Stimulated activated CD8-positive, alpha-beta memory T cell treated with anti-CD3 and anti-CD28 coated beads, Interleukin-4, amount 100 ng/mL, for 4 hours (primary cell): ENCODE measurements at places on chromosomes 7 and 10.

DNA sequence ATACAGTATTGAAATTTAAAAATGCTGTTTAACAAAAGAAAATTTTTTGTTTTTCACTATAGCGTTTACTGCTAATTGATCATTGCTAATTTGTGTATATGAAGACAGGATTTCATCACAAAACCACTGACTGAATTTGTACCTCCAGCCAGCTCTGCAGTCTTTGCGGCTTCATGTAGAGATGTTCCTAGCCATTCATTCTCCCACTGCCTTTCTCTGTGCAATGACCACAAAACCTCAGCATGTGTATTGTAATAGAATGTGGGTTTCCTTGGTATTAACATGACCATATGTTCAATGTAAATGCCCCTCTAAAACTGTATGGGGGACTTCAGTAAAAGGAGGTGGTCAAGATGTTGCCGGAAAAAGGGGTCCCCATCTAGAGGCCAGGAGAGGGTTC, 81.1 kb upstream of the STEAP1B start:
- no peak for DNase-seq

DNA sequence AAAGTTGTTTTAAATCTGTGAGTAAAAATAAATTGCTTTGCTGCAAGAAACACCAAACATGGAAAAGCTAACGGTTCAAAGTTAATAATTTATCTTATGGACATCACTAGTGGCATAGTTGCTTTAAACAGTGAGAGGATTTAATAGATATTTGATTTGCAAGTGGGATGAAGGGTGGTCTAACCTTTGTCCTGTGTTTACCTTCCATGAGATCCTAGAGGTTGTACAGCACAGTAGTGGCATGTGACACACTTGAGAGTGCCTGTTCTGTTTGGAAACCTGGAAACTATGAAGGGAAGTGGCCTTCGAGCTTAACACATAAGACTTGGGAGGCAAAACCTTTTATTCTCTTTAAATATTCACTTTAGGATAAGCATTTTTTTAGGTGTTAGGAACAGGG, 16.0 kb downstream of the EGFR start:
- DNase-seq: no peak

DNA sequence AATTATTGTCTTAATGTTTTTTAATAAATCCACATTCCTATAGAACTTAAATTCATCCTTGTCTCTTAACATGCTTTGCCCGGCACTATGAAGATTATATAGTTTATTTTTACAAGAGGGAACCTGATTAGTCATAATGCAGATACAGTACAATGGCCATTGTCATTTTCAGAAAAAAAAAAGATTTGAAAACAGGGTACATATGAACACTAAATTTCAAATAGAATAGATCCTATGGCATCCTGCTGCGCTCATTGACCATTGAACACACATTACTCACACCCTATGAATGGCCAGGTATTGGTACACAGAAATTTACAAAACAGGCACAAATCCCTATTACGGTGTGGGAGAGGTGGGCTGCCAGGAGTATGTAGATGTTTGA, 2.0 kb upstream of the KLF6 start:
- DNase-seq: no peak

GRCh38 chr7:30921540-30922401, 10.1 kb downstream of the AQP1 start:
- DNase-seq: no peak

DNA sequence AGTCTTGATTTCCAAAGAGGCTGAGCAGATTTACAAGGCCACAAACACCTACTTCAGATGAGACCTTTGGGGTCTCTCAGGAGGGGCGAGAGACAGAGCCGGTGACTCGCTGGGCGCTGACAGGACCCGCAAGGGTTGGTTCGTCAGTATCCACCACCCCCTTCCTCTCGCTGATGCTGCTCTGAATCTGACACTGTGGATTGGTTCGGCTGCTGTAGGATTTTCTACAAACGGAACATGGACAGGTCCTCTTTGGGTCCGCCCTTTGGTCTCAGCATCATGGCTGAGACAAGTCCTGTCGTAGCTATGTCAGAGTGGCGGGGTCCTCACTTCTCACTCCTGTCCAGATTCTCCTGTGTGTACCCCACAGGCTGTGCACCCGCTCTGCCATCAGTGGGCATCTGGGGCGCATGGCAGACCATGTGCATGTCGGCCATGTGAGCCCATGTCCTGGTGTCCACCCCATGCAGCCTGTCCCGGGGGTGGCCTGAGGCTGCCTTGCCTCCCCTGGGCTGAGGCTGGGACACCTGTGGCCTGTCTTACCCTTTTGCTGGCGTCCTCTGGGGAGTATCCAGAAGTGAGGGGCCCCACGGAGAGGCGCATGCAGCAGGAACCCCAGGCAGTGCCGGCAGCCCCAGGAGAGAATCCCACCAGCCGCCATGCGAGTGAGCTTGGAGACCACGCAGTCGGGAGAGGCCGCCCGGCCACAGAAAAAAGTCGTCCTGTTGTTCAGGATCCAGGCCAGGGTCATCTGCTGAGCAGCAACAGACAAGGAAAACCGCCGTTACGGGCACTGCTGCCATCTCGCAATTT, 21.6 kb upstream of the FAM20C start:
- DNase-seq: no peak

DNA sequence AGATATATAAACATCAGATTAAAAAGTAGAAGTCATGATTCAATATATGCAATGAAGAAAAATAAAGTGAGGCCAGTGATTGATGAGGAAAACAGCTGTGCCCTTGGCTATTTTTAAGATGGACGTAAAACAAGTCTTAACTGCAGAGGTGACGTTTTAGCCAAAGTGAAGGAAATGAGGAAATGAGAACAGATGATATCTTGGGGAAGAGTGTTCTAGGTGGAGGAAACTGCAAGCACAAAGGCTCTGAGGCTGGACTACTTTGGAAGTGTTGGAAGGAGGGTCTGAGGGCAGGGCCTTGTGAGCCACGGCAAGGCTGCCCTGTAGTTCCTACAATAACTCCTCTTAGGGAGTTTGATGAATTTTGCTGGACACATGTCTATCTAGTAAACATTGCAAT, 140.5 kb upstream of the AKR1E2 start:
- no peak for DNase-seq

DNA sequence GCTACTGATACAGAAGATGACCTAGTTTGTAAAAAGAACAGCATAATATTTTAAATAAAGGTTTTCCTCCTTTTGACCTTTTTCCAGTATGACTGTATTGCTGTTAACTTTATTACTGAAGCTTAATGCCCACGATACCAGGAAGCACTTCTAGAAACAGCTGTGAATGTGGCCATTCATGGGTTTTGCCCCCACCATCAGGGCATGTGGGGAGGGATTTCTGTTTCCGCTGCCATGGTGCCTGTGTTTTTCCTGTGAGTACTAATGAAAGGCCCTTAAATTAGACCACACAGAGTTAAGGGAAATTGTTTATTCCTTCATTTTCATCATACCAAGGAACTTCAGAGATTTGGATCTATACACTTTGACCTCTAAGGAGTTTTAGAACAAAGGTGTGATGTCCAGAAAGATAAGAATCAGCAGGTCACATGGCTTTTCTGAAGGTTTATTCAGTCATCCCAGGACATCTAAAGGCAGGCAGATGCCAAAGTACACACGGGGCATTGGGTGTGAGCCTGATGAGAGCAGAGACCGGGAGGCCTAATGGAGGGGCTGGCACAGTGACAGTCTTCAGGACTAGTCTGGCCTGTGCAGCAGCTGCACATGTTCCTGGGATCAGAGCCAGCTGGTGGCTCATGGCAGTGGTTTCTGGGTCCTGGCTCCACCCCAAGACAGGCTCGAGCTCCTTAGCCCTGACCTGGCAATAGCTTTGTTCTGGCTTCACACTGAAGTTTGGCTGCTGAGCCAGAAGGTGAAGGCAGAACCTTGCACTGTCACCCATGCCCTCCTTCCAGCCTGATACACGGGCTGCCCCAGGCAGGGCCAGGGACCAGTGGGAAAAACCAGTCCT, 190.9 kb downstream of the REEP3 start:
- DNase-seq: no peak

DNA sequence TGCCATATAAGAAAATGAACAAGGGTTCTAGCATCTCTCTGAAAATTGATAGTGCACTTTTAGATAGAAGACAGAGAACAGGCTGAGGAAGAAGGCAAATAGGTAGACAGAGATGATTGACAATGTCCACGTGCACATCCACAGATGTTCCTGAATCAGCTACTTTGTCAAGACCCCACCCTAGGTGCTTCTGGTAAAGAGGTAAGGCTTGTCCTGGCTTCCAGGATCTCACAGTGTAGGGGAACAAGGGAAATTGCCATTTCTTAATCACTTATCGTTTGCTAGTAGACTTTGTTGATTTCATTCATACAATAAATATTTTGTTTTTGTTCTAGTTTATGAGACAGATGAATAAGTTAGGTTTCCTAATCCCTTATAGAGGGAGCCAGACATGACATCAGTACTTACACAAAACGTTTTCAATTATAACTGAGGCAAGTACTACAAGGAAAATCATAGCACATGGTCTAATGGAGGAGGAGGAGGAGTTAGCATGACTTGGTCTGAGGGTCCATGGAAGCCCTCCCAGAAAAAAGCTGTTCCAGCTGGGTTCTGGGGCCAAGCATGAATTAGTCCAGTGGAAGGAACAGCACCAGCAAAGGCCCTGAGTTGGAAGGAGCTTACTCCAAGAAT, 115.9 kb upstream of the ARID5B start:
- no peak for DNase-seq

GRCh38 chr10:100986623-100986951, 710 bp downstream of the MRPL43 start:
- DNase-seq: no peak

- DNase-seq: peak; percentile 73
These were observed 83.0 kb upstream of the DUSP5 start for GRCh38 chr10:110414548-110415309.

DNA sequence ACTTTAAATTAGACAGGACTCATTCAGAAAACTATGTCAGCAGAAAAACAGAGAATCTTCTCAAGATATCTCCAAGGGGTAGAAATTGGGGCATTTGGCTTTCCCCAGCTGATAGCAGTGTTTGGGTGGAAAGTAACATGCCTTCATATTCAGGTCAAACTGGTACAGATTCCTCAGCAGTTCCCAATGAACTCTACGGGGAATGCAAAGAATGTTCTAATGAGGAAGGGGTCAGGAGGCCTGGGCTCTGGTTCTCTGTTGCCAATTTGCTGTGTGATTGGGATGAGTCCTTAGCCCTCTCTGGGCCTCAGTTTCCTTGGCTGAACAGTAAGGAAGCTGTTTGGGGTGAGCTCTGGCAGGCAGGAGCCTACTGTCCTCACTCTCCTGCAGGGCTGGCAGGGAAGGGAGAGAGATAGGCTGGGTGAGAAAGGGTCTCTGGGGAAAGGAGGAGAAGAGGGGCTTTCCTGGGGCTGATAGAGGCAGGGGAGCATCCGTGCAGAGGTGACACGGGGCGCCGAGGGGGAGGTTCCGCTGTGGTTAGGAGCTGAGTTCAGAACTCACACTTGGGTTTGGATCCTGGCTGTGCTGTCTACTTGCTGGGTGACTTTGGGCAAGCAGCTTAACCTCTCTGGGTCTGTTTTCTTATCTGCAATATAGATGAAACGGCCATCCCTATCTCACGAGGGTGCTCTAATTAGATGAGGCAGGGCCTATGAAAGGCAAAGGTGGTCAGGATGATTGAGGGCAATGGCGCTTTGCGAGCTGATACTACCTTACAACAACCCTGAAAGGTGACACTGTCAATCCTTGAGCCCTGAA, 45.1 kb downstream of the SPOCK2 start:
- DNase-seq: no peak

- no peak for DNase-seq
These were observed 137.2 kb upstream of the PCBD1 start for GRCh38 chr10:71025535-71025934.

DNA sequence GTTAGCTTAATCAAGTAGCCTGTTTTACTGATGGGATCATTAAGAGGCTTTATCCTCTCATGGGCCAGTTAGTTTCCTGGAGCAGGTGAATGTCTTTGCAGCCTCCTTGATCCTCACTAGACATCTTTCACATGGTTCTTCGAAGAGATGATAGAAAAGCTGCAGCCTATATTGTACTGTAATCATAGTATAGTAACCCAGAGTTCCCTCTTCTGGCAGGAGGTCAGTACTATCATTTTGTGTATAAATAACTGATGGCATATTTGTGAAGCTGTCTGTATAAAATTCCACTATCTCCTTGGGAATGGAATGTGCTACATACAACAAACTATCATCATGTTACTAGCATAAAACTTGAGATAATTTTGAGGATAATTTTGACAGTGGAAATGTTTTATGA, 123.8 kb upstream of the PRPS1L1 start:
- no peak for DNase-seq

DNA sequence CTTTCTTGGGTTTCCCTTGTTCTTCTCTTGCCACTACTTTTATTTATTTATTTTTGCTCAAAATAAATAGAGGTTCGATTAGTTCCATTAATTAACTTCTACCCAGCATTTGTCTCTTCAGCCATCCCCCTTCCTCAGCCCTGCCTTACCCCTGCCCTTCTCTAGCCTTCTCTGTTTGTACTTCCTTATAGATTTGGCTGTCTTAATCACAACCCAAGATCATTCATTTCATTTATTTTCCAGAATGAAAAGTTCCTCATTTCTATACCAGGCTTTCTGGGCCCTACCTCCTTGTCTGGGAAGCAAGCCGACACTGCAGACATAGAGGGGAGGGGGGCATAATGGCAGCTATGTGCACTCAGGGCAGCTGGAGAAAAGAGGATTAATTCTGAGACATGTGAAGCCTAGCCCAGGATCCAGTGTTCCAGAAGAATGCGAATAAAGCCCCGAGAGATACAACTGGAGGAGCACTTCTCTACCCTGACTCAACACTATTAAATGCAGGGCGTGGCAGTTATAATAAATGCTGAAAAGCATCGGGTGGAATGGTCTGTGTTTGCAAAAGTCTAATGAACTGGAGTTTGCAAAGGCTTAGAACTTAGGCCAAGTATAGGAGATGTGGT, 6.4 kb upstream of the PDCD4 start:
- no peak for DNase-seq

- no peak for DNase-seq
These were observed 14.1 kb upstream of the SOSTDC1 start for GRCh38 chr7:16479591-16479990.

DNA sequence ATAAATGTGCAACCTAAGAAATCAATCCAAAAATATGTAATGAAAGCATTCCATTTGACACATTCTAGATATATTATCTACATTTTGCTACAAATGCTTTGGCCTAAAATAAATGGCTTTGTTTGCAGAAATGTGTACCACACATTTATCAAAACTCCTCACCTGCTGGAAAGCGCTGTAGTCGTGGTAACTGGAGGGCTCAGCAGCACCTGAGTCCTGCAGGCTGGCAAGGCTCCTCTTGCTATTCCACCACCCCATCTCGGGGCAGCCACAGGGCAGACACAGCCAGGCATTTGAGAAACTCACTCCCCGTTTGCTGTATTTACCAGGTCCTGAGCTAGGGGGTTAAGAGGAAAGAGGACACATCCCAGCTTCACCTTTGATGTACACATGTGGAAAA, 68.1 kb upstream of the TOMM7 start:
- DNase-seq: no peak

DNA sequence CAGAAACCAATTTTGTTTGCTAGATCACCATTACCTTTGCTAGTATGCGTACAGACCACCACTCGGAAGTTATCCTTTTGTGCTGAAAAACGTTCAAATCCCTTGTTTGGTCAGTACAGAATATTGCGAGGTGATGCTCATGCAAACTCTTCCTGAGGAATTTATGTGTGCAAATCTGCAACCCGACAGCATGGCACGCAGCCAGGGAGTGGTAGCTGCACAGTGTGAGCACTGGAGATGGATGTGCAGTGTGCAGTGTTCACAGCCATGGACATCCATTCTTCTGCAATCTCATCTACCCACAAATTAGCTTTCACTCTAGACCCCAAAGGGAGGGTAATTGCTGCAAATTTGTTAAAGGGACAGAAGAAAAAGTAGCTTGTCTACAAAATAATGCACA, 72.2 kb downstream of the CACUL1 start:
- no peak for DNase-seq

- DNase-seq: no peak
These were observed 3.7 kb downstream of the SUFU start for GRCh38 chr10:102507521-102507920.
